ENCODE measurements at places on chromosomes 7 and 10.

DNA sequence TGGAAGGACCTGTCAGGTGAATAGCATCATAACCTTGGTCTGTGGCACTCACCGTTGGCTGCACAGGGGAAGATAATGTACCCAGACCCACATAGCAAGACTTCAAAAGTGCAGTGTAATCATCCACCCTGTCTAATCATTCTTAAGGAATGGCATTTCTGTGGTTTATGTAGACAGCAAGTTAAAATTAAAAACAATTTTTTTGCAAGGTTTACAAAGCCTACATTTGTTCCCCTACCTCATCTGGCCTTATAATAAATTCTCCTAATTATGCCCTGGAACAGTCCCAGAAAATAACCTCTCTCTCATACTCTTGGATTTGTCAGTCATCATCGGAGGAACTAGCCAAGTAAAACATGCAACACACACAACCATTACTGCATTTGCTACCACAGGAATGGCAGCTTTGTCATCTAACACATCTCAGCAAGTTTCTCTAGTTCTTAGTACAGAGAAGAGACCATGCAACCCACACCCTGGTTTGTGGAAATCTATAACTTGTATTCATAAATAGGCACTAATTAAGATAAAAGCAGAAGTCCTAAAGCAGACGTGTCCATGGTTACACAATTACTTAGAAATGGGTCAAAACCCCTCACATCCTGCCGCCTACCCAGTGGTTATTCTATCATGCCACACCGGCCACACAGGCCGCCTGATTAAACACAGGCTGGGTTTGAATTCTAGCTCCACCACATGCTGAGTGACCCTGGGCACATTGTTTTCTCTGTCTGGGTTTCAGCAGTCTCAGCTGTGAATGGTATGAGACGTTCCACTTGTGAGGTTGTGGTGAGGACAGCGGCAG is 19.1 kb downstream of the ABLIM1 start:
- no peak for DNase-seq

DNA sequence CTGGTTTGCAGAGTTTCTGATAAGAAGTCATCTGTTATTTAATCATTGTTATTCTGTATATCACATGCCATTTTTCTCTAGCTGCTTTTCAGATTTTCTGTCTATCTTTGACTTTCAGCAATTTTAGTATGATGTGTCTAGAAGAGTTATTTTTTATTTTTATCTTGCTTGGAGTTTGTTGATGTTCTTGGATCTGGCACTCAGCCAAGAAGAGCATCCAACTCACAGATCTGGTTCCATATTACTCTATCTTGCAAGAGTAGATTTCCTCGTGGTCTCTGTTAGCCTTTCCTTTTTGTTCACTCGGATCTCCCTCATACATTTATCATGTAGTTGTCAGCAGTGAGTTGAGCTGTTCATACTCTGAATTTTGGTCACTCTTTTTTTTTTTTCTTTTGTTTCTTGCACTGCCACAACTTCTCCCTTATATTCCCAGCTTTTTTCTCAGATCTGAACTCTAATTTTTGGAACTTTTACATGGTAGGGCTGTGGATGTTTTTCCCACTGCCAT is 54.8 kb upstream of the CALCR start:
- no peak for DNase-seq

- DNase-seq, result no peak
Measured at GRCh38 chr7:30074422-30075030, 46.3 kb downstream of the PLEKHA8 start.

GRCh38 chr10:37643187-37643586 is 214.2 kb downstream of the ZNF248 start:
- no peak for DNase-seq

DNA sequence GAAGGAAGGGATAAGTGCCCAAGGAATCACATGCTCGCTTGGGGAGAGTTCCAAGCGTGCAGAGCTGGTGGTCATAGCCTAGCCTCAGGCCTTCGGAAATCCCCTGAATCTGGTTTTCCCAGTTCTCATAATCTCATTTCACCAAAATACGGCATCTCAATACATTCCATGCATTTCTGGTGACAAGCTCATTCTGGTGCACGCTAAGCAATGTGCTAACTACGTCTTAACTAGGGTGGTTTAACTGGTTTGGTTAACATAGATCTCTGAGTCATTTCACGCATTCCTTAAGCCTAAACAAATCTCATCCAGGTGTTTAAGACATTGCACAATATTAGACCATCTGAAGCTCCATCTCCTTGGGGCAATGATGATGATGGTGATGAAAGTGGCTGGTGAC is 72.9 kb upstream of the STEAP1B start:
- no peak for DNase-seq

DNA sequence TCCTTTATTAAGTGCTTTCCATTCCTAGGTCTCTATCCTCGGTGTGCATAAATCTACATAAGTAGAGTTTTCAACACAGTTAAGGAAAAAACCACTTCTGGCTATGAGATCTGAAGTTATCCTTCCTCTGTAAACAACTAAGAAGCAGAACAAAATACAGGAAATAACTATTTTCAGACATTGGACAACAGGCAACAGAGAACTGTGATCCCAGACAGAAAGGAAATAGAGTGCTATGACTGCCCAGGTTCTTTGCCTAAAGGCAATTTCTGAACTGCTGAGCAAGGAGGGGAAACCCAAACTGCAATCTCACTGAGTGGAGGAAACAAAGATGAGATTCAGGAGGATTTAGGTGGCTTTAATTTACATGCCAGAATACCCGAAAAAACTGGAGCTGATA is 285.4 kb downstream of the SNX13 start:
- no peak for DNase-seq

DNA sequence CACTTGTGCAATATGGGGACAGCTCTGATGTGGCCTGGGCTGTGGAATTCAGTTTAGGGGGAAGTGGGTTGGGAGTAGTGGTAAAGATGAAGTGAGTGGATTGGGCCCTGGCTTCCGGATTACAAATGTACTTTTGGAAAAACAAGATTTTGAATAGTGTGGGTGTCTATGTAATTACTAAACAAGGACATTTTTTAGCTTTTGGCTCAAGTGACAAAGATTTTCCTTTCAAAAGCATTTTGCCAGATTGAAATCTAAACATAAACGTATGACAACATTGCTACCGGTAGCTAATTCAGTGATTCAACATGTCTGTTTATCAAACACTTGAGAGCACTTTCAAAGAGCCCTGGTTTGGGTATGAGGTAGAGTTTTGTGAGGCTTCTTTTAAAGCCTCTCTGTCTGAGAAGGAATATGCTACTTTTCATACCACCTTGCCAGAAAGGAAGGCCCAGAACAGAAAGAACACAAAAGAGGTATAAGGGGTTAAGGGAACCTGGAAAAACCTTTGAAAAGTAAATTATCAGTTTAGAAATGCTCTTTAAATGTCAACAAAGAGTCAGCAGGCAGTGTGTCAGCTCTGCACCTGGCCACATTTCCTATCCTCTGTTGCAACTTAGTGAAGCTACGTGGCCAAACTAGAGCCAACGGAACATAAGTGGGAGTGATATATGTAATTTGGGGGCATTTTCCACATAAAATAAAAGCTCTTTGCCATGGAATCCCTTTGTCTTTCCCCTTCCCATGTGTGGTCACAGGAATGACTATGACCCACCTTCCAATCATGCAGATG is 516.1 kb downstream of the NRG3 start:
- no peak for DNase-seq

DNA sequence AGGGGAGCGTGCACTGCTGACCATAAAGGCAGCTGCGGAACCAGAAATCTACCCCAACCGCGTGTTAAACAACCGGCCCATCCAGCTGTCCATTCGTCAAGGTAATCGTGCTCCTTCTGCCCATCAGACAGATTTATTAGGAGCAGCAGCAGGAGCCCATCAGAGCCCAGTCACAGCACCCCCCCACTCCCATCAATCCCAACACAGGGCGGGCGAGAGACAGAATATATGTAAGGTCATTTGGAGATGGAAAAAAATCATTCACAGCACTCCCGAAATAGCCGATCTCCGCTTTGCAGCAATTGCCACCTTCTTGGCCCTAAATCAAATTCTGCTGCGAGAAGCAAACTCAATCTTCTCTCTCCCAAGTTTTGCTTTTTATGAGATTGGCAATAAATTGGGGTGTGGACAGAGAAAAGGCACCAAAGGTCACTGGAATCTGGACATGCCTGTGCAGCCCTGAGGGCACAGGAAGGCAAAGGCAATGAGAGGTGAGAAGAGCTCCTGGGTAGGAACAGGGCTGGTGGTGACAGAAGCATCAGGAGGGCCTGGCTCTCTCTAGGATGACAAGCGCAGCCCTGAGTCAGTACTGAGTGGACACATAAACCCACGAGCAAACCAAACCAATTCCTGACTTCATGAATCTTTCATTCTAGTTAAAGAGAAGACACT is 145.0 kb upstream of the ZMIZ1 start:
- no peak for DNase-seq

DNA sequence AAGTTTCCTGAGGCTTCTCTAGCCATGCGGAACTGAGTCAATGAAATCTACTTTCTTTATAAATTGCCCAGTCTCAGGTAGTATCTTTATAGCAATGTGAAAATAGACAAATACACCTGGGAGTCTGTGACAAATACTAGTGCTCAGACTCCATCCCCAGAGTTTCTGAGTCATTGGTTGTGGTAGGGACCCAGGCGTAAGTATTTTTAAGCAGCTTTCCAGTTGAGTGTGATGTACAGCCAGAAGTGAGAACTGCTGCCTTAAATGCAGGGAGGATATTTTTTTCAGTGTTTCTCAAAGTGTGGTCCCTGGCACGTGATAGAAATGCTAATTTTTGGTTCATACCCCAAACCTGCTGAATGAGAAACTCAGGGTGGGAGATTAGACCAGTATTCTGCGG is 121.7 kb downstream of the SORCS3 start:
- DNase-seq, result no peak

DNA sequence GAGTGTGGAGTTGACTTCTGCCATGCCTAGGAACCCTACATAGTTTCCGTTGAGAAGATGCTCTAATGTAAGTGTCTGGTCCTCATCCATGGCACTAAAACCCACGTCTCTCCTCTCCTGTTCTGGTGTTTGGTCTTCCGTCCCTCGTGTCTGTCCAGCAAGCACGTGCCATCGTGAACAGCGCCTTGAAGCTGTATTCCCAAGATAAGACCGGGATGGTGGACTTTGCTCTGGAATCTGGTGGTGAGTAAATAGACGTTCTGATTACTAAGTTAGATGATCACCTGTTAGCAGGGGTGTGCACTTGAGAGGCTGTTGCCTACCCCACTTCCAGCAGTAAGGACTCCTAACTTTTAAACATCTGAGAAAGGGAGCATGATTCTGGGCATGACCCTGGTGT is 15.1 kb upstream of the GET4 start:
- DNase-seq, result no peak

DNA sequence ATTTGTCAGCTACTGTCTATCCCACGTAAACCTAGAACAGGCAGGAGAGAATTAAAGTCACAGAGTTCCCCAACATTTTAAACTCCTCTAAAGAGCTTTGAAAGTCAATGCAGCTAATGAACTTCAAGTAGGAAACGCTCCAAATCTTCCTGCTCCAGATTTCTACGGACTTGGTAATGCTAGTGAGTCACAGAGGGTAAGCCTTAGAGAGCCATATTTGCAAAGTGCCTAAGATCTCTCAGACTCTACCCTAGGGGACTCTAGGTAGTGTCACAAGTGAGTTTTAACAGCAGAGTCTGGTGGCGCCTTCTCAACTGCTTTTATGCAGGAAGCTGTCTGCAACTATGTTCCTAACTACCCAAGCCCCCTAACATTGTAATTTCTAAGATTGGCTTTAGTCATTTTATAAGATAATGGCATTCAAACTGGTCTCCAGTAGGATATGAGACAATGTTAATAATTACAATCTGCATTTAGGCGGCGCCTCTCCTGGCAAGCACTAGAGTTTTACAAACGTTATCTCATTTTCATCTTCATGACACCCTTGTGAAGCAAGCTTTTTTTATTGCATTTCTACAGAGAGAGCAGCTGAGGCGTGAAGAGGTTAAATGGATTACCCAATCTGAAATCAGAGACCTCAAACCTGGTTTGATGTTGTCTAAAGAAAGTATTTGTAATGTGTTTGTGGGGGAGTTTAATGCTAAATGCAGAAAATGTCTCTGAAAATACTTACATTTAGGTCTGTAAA is 22.0 kb upstream of the FZD1 start:
- no peak for DNase-seq
